K562 (cell line): ENCODE measurements at places on chromosomes 12 and 14. TPM values are rescaled to one million over a fixed set of nuclear protein-coding genes. Genes with fewer than 3 reads are reported as not detected.

DNA sequence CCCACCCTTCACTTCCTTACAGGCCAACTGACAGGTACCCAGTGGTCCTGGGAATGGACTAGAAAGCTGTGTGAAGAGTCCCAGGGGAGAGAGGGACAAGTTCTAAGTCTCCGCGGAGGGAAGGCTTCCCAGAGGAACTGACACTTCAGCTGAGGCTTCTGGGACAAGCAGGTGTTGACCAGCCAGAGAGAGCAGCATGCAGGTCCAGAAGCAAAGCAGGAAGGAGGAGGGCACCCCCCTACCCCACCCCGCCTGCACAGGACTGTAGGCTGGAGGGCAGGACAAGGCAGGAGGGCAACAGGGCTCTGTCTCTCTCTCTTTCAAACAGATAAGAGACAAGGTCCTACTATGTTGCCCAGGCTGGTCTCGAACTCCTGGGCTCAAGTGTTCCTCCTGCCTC, 58.2 kb upstream of the CORO1C start:
- H3K4me1 ChIP-seq, result peaks cover 12% of the 10 kb centered on the region; the same call in 1 of the 2 replicates
- no peak for DNase-seq
- no peak overlapping the region for H3K4me3 ChIP-seq

LRRIQ1 gene
- total RNA-seq, result not detected in 2 replicates

DNA sequence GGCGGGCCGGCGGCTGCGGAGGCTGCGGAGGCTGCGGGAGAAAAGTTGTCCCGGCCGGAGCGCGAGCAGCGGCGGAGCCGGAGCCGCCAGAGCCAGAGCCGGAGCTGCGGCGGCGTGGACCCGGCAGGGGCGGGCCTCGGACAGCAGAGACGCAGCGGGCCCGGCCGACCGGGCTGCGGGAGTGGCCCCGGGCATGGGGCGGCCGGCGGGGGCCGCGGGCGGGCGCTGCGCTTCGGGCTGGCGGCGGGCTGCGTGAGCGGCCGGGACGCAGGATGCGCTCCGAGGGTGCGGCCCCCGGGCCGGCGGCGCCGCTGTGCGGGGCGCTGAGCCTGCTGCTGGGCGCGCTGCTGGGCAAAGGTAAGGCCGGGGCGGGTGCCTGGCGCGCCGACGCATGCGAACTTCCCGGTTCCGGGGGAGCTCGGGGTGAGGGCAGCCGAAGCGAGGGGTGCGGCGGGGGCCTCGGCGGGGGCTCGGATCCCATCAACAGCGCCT, at the start of gene TMEM132C:
Gene TMEM132C, plus strand, starts transcription at position 40 of the 492 bp plus-strand sequence. Its CDS starts 233 bp downstream, at position 273.
- no peaks in the 10 kb centered on the region for H3K36me3 ChIP-seq
- H3K27ac ChIP-seq, result no peak within 1 kb of the TSS
- no peak within 1 kb of the TSS for H3K4me3 ChIP-seq

DNA sequence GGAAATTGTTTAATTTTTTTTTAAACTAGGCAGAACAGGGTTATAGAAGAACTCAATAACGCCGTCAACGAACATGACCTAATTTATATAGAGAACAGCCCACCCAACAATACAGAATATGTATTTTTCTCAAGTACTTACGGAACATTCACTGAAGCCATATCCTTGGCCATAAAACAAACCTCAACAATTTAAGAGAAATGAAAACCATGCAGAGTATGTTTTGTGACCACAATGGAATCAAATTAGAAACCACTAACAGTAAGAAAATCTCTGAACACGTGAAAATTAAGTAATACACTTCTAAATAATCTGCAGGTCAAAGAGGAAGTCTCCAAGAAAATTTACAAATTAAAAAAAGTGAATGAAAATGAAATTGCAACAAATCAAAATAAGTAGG, 9.4 kb downstream of the SART3 start:
- H3K4me3 ChIP-seq, result no peak overlapping the region
- H3K27ac ChIP-seq, result no peak overlapping the region
- no peaks in the 10 kb centered on the region for H3K27me3 ChIP-seq
- peaks cover 73% of the 10 kb centered on the region for H3K36me3 ChIP-seq

HOXC12 gene
- 0.11 and 0.27 TPM in 2 replicates for total RNA-seq

GRCh38 chr12:30537228-30537627, 158.4 kb downstream of the IPO8 start:
- H3K36me3 ChIP-seq, result no peaks in the 10 kb centered on the region
- H3K27ac ChIP-seq, result no peak overlapping the region
- no peak overlapping the region for H3K4me3 ChIP-seq
- DNase-seq, result no peak

SLC38A6 gene
- total RNA-seq, result 9.8 and 14.6 TPM in 2 replicates

DNA sequence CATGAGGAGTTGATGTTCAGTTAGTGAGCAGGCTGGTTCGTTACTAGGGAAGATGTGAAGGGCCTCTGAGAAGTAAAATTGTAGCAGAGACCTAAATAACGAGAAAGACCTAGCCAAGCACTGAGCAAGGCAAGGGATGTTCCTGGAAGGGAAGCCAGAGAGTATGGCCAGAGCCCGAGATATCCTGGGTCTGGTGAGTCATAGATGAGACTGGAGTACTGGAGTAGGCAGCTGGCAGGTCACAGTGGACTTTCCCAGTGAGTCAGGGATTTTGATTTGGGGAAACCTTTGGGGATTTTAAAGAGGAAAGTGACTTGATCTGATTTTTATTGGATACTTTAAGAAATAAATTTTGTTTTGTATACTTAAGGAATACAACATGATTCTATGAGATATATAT, 369.0 kb downstream of the DIO2 start:
- no peaks in the 10 kb centered on the region for H3K4me1 ChIP-seq
- no peak for DNase-seq
- H3K27ac ChIP-seq, result no peak overlapping the region
- H3K27me3 ChIP-seq, result no peaks in the 10 kb centered on the region

DNA sequence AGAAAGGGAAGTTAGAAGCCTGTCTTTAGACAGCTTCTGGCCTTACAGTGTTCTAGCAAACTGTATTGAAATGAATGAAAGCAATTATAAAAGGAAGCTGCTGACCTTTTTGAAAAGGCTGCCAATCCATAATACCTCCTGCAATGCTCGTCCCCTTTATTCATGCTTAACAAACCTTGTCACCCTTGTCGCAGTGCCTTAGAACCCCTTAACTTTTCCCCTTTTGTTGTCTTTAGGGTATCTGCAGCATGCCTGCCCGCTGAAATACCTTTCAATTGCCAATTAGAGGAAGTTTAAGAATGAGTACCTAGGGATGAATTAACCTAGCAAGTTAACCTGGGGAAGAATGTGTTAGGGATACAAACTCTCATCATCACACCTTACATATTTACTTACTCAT, 731.2 kb downstream of the RERGL start:
- no peak overlapping the region for H3K4me3 ChIP-seq
- DNase-seq, result no peak
- H3K27me3 ChIP-seq, result no peaks in the 10 kb centered on the region
- H3K4me1 ChIP-seq, result no peaks in the 10 kb centered on the region

DNA sequence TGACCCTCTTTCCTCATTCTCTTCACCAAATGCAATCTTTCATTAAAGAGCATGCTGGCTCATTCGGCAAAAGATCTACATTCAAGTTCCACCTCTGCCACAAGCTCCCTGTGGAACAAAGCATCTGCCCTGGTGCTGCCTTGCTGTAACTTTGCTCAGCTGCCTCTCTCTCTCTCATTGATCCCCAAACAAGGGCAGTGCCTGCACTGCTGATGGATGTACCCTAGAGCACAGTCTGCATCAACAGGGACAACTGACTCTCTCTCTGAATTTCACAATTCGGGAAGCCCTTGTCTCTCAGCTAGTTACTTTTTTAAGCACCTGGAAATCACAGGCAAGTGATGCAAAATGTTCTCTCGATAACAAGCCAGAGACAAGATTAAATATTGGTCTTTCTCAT, 174.0 kb upstream of the DIO2 start:
- H3K4me3 ChIP-seq, result no peak overlapping the region
- no peak overlapping the region for H3K27ac ChIP-seq
- DNase-seq, result no peak

DNA sequence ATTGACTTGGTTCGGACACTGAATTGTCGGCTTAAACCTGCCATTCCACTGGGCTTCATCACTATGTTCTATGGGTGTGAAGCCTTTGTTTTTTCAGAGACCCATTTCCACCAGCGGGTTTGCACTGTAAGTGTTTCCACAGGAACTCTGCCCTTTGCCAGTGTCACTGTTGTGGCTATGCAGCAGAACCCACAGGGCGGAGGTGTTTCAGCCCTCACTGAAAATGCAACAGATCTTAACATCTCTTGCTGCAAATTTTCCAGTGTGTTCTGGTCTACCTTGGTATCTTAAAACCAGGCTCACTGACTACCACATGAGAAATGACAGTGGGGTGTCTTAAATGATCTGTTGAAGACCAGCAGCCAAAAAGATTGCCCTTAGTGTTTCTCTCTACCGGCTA, 21.1 kb downstream of the PRKCH start:
- DNase-seq, result no peak
- H3K27me3 ChIP-seq, result no peaks in the 10 kb centered on the region
- H3K4me3 ChIP-seq, result no peak overlapping the region
- H3K36me3 ChIP-seq, result no peaks in the 10 kb centered on the region
- H3K4me1 ChIP-seq, result 0 out of 2 replicates have a peak, but pooled peaks cover 9% of the 10 kb centered on the region

DNA sequence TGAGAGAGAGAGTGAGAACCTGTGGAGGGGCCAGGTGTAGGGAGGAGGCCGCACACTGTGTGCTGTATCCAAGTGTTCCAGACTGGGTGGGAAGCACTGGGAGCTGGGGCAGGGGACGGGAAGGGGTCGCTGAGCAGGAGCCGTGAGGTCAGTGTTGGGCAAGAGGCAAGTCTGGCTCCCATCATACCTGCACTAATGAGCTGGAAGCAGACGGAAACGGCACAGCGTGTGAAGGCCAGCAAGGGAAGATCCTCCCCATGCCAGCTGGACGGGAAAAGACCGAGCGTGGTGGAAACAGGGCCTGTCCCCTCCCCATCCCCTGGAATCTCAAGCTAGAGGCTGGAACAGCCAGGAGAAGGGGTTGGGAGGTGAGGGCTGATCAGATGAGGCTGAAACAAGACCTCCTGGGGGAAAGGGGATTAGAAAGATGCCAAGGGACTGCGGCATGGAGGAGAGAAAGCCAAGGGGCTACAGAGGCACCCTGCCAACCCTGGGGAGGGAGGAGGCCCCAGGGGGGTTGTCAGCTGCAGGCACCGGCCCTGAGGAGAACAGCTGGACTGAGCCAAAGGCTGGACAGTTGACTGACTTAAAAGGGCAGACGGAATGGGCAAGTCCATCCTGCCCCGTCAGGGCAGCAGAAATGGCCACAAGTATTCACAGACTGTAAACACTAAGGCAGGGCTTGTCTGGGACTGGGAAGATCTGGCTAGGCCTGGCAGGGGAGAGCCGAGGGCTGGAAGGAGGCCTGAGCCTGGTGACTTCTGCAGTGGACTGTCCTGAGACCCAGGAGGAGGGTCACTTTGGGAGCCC, 19.0 kb upstream of the LTBP2 start:
- no peak overlapping the region for H3K4me3 ChIP-seq
- H3K36me3 ChIP-seq, result no peaks in the 10 kb centered on the region
- no peak for DNase-seq
- H3K27me3 ChIP-seq, result 0 out of 3 replicates have a peak, but pooled peaks cover 2% of the 10 kb centered on the region

DNA sequence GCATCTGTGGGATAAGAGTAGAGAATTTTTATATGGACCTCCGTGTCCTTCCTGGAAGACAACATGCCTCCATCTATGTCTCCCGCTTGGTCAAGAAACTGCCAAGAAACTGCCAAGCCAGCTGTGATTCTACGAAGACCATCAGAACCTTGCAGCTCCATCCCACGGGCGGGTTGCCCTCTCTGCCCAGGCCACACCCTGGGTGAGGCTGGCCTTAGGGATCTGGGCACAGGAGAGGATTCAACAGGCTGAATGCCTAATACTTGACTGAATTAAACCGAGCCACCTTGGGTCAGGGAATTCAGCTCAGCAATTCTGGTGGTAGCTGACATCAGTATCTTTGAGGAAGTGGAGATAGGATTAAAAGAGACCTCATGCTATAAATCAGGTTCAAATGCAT, 37.8 kb upstream of the FOS start:
- no peak for DNase-seq

CCDC59 gene
- total RNA-seq, result 71.2 and 73.6 TPM in 2 replicates

GRCh38 chr12:68823696-68824095, 15.7 kb downstream of the MDM2 start:
- H3K27me3 ChIP-seq, result no peaks in the 10 kb centered on the region
- H3K27ac ChIP-seq, result no peak overlapping the region
- H3K36me3 ChIP-seq, result peaks cover 92% of the 10 kb centered on the region

DNA sequence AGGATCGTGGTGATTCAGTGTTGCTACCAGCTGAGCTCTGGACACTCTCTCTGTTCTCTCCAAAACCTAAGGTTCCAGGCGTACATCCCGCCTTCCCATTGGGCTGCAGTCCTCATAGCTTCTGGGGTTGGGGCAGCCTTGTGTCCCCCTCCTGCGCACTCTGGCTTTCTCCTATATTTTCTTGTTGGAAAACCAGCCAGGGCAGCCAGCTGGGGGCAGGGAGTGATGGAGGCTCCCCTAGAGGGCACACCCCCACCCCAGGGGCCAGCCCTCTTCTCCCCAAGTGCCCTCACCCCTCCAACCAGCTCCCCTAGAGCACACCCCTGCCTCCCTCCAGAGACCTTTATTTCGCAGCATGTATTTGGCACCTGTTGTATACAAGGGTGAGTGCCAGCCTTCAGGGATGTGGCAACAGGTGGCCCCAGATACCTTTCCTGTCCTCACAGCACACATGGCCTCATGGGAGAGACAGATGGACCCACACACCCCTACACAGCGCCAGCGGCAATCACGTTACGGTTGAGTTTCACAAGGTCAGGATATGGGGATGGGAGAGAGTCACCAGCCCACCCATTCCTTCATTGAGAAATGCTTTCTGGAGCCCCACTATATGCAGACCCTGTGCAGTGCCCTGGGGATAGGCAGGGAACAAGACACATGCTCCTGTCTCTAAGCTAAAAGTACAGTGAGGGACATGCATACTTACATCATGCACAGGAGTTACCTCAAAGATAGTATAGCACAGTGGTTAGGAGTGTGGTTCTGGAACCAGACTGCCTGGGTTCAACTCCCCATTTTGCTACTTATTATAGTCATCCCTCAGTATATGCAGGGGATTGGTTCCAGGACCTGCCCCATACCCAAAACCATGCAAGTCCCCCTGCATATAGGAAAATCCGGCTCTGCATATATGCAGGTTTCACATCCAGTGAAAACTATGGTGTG, 141.1 kb downstream of the PHETA1 start:
- H3K4me1 ChIP-seq, result no peaks in the 10 kb centered on the region
- H3K27ac ChIP-seq, result no peak overlapping the region
- no peak overlapping the region for H3K4me3 ChIP-seq

DNA sequence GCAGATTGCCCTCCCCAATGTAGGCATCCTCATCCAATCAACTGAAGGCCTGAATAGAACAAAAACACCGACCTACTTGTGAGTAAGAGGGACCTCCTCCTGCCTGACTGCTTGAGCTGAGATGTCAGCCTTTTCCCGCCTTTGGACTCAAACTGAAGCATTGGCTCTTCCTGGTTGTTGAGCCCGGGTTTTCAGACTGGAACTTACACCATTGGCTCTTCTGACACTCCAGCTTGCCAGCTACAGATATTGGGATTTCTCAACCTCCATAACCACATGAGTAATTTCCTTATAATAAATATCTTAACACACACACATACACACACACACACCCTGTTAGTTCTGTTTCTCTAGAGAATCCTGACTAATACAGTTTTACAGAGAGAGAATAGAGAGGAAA, 173.4 kb upstream of the NTF3 start:
- H3K27me3 ChIP-seq, result no peaks in the 10 kb centered on the region; the same call in 1 of the 3 replicates
- H3K4me1 ChIP-seq, result no peaks in the 10 kb centered on the region
- H3K4me3 ChIP-seq, result no peak overlapping the region
- DNase-seq, result no peak
- H3K36me3 ChIP-seq, result no peaks in the 10 kb centered on the region
